ENCODE measurements at places on chromosomes 3 and 15.

DNA sequence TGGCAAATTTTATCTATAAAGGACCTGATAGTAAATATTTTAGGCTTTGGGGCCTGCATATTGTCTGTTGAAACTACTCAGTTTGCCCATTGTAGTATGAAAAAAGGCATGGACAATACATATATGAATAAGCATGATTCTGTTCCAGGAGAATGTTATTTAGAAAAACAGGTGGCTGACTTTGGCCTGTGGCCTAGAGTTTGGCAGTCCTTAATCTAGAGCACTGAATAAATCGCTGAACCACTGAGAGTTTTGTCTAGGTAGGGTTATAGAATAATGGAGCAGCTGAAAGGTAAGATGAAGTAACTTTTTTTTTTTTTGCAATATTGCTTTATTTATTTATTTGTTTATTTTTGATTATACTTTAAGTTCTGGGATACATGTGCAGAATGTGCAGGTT is 75.0 kb downstream of the LRRC49 start:
- DNase-seq, result no peak

DNA sequence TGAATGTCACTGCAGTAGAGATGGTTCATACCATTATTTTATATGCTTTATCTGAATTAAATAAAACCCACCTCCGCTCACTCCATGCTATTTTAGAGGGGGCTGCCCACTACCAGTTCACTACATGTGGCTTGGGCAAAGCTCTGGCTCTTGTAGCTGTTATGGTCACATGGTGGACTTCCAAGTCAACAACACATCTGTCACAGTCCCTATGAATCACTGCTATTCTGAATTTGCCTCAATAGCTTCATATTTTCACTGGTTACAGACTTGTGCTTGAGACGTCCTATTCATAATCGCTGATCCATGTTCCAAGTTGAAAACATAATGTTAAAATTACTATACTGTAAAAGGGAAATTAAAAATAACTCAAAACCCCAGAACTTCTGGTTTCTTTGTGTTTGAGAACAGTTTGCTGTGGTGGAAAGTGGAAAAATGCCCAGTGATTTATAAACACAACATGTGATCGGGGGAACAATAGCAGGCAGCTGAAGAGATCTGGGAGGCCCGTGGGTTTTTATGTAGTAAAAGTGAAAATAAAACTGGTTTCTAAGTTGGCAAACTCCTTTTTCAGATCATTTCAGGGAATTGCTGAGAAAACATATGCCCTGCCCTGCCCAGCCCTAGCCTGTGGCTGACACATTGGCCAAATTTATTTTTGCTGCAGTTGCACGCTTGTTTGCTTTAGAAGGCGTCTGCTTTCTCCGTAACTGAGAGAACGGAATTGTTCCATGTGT is 128.8 kb upstream of the PRR23C start:
- DNase-seq, result no peak

DNA sequence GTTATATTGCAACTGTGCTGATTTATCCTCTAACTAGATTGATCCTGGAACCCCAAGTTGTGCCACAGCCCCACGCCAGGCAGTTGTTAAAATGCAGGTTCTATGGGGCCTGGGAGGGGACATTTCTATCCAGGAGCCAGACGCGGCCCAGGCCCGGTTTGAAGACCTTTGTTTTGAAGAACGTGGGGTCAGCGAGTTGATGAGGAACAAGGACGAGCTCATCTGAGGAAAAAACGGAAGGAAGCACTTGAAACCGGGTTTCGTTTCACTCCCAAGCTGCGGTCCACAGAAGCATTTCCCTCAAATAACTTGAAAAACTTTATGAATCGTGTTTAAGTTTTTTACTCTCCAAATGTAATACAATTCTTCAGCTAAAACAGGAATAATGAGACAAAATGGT is 76.4 kb downstream of the CHSY1 start:
- no peak for DNase-seq

- no peak for DNase-seq
Measured at GRCh38 chr3:62238431-62238830, 134.9 kb downstream of the FEZF2 start.

- no peak for DNase-seq
Measured at GRCh38 chr3:112633757-112634156, 7.2 kb downstream of the CCDC80 start.

- no peak for DNase-seq
Measured at GRCh38 chr15:28099555-28100140, 533 bp upstream of the OCA2 start.

- DNase-seq, result no peak
Measured at GRCh38 chr3:107985496-107985895, 105.3 kb downstream of the CD47 start.

GRCh38 chr3:107085261-107085660 is 292.0 kb upstream of the CCDC54 start:
- DNase-seq, result no peak

DNA sequence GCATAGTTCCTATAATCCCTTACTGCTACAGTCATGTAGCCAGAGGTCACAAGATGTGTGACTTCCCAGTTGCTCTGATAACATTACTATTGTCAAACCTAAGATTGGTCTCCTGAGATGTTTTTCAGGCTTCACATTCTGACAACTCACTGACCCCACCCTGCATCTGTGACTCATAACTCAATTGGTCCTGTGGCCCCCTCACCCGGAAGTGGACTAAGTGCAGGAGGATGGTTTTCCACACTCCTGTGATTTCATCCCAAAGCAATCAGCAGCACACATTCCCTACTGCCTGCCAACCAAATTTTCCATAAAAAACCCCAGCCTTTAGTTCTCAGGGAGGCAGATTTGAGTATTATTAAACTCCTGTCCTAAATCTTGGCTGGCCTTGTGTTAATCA is 564.9 kb upstream of the ZNF385D start:
- no peak for DNase-seq

- DNase-seq, result no peak
Measured at GRCh38 chr3:38573556-38573955, 75.9 kb downstream of the SCN5A start.

GRCh38 chr3:161800985-161801559 is 304.5 kb downstream of the OTOL1 start:
- DNase-seq, result no peak

DNA sequence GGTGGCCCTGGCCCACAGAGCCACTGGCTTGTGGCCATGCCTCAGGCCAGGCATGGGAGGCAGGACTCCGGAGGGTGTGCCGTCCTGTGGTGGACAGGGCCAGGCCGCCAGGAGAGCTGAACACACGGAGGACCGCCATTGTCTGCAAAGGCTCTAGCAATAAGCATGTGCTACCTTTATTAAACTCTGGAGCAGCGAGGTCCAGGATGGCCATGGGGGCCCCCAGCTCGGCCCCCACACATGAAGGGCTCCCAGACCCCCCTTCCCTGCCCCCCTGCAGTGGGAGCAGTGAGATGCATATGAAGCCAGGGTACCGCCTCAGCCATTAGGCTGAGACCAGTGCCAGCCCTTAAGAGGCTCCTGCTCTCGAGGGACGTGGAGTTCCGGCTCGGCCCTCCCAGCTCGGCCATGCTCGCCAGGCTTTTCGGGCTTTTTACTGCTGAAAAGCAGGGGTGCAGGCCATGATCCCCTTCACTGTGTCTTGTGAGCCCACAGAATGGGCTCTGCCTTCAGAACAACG is 2.7 kb downstream of the AMIGO3 start:
- no peak for DNase-seq

GRCh38 chr3:170689296-170689829 is 103.5 kb upstream of the SLC7A14 start:
- no peak for DNase-seq

DNA sequence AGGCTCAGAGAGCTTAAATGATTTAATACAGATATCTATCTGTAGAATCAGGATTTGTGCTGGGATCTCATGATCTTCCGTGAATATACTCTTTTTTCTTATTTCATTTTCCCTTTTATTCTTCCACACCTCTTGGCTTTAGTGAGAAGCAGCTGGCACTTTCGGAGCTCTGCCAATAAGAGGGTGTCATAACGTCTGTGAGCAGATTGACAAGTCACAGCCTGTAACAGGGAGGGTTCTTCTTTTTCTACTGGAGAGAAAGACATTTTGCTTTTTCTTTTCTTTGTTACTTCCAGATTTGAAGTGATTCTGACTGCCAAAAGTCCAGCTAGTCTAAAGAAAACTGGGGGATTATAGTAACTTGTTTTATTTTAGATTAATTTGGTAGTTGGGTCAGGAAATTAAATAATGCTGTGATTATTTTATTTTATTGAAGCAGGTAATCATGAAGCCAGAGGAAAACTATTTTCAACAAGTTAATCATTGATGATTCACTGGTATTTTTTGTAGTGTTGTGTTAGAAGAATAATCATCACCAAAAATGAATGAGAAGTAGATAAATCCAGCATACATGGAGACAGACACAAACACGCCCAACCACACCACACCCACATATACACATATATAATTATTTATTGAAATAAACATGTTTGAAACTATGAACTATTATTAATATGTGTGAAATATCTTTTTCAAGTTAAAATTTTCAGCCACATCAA is 69.8 kb downstream of the TNFAIP8L3 start:
- no peak for DNase-seq

DNA sequence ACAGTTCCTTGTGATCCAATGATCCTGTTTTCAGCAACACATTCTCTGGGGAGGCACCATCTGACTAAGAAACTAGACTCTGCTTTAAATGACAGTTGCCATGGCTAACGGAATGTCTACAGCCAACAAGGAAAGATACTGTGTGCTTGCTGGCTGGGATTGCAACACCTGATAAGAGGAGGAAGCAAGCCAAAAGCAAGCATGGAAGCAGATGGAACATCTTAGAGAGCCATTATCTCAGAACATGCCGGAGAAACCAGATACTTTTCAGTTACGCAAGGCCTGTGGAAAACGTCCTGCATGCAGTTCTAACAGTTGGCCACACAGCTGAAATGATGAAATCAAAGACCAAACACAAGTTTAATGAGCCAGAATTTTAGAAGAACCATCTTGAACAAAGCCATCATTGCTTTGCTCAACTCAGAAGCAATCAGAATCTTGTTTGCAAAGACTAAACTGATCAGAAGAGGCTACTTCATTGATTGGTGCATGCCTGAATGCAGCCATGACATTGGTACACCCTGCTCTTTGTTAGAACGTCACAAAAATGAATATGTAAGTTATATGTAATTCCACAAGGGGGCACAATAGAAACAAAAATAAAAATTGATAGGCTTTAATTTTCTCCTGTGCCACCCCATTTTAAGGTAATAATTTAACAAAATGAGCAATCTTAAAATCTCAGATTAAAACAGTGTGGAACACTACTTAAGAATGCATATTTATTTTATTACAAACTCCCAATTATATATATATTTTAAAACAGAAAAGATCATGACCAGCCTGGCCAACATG is 50.8 kb downstream of the GXYLT2 start:
- DNase-seq, result peak; percentile 7

GRCh38 chr3:11371747-11372146 is 99.5 kb downstream of the ATG7 start:
- DNase-seq, result no peak

- no peak for DNase-seq
Measured at GRCh38 chr3:72426618-72427397, 421.4 kb downstream of the SHQ1 start.

DNA sequence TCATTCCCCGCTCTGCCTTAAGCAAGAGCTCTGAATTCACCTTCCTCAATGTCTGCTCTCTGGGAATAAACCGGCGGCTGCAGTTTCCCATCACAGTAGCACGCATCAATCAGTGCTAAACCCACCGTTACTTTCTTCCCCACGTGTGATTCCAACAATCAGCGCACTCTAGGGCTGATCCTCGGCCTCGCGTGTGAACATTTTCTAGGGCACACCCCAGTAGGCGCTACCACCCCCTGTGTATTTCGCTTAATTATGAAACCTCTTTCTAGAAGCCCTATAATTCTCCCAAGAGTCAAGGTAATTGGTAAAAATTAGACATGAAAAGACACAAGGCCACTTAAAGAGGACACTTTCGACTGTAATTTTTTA is 87.5 kb downstream of the RFTN1 start:
- no peak for DNase-seq

DNA sequence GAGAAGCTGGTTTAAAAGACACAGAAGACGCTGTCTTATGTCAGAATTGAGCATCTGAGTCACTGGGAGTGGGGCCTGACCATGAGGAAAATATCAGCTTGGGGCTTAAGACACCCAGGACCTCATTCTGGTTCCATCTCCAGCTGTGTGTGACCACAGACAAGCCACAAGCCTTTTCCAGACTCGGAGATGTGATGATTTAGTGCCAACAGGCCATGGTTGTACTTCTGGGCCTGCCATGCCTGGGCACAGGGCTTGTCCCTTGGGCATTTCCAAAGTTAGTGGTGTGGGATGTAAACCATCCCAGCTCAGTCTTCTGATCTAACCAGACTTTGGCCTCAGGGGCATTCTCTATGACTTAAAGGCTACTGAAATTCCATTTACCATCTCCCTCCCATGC is 269.8 kb downstream of the RYR3 start:
- DNase-seq, result no peak

- no peak for DNase-seq
Measured at GRCh38 chr3:186458306-186459107, 85.7 kb downstream of the CRYGS start.

- no peak for DNase-seq
Measured at GRCh38 chr15:80183886-80184285, 31.1 kb downstream of the FAH start.

- DNase-seq, result no peak
Measured at GRCh38 chr15:28985691-28986090, 99.9 kb downstream of the APBA2 start.

DNA sequence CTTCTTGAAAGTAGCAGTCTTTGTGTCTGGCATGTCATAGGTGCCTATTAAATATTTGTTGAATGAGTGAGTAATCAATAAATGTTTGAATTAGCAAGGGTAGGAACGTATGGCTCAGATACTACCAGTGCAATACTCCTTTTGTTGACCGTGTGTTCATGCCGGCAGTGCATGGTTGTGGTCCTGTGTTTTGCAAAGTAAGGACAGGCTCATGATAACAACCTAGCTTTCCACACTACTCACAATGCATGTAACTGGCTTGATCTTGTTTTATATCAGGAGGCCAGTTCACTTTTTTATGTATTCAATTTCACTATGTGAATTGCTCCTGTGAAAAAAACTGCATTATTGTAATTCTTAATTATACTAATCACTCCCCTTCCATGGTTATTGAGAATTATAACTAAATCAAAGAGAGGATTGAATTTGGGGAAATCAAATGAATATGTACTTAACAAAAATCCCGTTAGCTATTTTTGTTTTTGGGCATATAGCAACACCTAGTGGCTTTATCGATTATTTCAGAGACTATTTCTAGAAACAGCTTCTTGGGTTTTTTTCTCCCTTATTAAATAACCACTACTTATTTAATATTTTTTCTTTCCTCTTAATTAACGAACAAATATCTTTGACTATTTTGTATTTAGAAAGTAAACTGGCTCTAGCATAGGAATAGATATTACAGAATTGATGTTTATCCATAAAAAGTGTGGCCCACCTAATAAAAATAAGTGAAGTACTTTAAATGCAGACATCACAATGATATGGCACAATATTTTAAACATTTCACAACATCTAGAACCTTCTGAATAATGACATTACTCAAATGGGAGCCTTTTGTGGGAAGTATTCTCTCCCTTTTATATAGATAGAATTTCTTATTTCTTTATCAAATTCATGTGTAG is 218.5 kb downstream of the BBX start:
- DNase-seq, result no peak

All from stimulated activated CD4-positive, alpha-beta T cell treated with anti-CD3 and anti-CD28 coated beads, Interleukin-2, amount 100 ng/mL, for 48 hours (primary cell).